ENCODE measurements at places on chromosomes 13 and 19.
A peak's percentile ranks its signal among the peaks of the same experiment; 100 is the strongest.

- DNase-seq, result peak; percentile 55
Observed at GRCh38 chr13:96104516-96104915, 14.6 kb downstream of the HS6ST3 start.

GRCh38 chr19:46840498-46840942, 10.1 kb downstream of the AP2S1 start:
- peak; percentile 70 for DNase-seq

DNA sequence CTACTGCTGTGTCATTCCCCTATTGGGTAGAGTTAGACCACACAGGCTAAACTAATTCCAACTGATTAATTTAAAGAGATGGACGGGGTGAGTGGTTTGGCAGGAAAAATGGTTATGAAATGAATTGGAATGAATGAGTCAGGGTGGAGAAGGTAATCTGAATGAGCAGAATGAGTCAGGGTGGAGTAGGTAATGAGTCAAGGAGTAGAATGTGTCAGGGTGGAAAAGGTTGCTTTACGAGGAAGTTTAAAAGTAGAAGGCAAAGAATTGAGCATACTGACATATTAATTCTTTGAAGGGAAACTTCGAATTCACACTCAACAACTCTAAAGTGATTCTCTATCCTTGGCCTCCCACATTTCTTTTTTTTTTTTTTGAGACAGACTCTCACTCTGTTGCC, 12.7 kb upstream of the ZNF121 start:
- peak; percentile 96 for DNase-seq

DNA sequence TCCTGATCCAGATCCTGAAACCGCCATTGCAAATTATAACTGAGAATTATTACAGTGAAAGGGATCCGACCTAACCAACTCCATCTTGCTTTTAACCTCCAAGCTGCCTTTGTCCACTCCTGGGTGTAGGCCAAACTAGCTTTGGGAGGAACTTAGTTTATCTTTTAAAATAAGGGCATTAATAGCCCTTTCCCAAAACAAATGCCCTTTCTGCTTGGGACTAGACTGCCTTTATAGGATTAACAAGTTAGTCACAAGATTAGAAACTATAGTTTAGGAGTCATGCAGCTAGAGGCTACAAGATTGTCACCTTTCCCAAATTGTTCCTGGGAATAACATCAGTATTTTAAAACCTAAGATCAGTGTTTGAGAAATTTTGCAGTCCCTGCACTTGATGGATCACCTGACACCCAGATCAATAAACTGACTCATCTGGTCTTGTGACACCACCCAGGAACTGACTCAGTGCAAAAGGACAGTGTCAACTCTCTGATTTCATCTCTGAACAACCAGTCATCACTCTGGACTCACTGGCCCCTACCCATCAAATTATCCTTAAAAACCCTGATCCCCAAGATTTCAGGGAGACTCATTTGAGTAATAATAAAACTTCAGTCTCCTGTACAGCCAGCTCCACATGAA, 4.1 kb upstream of the ZNF841 start:
- peak; percentile 60 for DNase-seq

DNA sequence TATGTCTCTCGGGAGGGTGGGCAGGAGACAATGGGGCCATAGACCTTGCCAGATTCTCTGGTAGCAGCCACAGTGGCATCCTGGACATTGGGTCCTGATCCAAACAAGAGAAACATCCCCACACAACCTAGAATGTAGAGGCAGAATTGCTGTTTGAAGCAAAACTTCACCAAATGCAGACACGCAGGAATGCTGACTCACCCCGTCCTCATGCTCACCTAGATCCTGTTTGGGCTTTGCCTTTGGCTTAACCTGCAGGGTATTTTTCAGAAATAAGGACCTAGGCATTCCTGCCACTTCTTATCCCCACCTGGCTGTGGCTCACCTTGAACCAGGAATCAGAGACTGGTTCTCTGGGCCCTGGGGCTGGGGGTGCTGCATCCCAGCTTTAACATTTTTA, 7.3 kb downstream of the TBC1D17 start:
- peak; percentile 43 for DNase-seq

GRCh38 chr13:75782985-75783384, 146.9 kb downstream of the LMO7 start:
- DNase-seq, result no peak

DNA sequence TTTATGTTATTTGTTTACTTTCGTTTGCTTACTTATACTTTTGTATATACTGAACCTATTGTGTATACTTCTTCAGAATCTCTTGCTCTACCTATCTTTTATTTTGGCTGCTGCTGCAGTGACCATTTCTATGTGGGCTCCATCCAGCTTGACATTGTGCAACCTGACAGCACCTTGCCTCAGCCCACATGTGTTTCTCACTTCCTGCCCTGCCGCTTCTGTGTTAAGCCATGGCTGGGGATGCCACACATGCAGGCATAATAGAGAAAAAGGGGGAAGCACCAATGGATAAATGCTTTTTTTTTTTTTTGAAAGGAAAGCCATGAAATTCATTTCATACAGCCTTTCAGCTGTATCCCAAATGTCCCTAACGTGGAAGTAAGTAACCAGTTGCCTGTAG, 147.6 kb downstream of the RBM26 start:
- no peak for DNase-seq

- DNase-seq, result no peak
Observed at GRCh38 chr19:43572171-43572588, 3.1 kb downstream of the XRCC1 start.

- peak; percentile 89 for DNase-seq
Observed at GRCh38 chr19:41872775-41873647, 4.1 kb upstream of the CD79A start.

DNA sequence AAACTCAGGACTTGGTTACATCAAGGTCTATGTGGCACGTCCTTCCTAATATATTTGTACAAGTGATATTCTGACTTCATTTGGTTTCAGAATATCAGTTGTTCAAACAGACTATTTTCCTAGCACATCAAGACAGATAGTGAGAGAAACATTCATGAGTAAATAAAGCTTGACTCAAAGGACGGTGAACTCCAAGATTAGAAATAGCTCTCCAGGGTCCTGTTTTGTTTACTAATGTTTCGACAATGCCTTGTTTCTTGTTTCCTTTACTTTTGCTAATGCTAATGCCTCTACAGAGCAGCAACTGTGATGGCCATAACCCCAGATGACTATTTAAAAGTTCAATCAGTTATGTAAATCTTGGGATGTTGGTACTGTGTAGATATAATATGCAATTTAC, 313.9 kb downstream of the KLF12 start:
- no peak for DNase-seq

DNA sequence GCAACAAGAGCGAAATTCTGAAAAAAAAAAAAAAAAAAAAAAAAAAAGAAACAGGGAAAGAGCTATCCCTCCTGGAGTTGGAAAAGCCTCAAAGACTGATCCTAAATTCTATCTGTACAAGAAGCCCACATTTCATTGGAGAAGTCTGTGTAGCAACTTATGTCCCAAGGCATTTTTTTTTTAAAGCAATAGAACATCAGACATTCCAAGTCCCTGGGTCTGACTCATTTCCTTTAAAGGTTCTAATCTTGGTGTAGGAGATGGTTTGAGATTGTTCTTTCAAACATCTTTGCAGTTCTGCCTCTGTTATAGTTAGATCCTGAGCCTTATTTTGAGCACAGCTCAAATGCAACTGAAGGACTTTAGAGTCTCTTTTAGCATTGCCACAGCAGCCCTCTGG, 706.5 kb upstream of the MIR17HG start:
- peak; percentile 62 for DNase-seq

GRCh38 chr19:49383599-49383998, 4.5 kb upstream of the KASH5 start:
- no peak for DNase-seq

DNA sequence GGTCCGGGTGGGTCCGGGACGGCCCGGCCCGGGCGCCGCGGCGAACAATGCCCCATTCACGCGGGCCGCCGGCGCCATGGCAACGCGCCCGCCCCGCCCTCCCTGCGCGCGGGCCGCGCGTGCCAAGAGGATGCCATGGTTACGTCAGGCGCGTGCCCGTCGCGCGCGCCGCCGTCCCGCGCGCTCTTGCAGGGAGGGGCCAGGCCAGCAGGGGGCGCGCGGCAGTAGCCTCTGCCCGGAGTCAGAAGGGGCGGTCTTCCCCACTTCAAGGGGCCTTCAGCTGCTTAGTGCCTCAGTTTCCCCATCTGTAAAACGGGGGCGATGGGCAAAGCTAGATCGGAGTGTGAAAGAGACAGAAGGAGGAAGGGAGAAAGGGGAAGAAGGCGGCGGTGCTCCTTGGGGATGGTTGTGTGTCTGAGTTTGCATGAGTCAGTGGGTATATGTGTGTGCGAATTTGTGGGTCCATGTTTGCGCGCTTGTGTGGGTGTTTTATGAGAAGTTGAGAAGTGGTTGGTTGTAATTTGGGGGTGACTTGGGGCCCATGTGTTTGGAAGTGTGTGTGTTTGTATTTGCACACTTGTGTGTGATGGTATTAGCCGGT, 11.6 kb upstream of the NFIX start:
- DNase-seq, result peak; percentile 76

DNA sequence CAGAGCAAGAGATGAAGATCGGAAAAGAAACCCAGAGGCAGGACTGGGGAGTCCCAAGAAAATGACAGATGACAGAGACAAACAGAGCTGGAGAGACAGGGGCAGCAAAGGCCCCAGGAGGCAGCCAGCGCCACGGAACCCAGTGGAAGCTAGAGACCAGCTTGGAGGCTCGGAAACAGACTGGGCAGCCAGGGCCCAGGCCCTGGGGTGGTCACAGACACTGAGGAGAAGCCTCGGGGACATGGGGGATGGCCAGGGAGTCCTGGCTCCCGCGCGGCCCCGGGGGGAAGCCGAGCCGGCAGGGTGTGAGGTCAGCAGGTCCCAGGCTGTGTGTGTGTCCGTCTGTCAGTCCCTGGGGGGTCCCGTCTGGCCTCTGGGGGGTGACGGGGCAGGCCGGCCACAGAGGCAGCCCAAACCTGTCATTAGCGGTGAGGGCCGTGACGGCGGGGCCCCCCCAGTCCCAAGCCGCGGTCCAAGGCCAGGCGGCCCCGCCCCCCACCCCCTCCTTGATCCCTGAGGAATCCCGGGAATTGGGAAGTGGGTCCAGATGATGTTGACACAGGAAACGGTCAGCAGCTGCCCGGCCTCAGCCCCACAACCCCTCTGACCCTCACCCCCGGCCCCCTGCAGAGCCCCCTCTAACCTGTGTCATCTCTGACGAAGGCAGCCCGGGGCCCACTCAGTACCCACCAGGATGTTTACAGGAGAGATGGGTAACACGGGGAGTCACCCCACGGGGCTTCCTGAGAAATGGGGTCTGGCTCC, 2.5 kb upstream of the TMEM190 start:
- DNase-seq, result no peak

GRCh38 chr19:729965-730668, 20.8 kb upstream of the MISP start:
- DNase-seq, result no peak

Data from epithelial cell of esophagus (primary cell).